Activated CD8-positive, alpha-beta T cell treated with anti-CD3 and anti-CD28 coated beads for 36 hours (primary cell): ENCODE measurements at places on chromosomes 5 and 9. TPM values are rescaled to one million over a fixed set of nuclear protein-coding genes. Genes with fewer than 3 reads are reported as not detected.

The SPINK6 gene
- not detected for total RNA-seq

The CER1 gene
- total RNA-seq: not detected

The SLC27A6 gene
- not detected for total RNA-seq

The CPEB4 gene
- total RNA-seq: 8.8 TPM

The ASPN gene
- not detected for total RNA-seq

The EIF4E1B gene
- not detected for total RNA-seq

The APBA1 gene
- not detected for total RNA-seq

DNA sequence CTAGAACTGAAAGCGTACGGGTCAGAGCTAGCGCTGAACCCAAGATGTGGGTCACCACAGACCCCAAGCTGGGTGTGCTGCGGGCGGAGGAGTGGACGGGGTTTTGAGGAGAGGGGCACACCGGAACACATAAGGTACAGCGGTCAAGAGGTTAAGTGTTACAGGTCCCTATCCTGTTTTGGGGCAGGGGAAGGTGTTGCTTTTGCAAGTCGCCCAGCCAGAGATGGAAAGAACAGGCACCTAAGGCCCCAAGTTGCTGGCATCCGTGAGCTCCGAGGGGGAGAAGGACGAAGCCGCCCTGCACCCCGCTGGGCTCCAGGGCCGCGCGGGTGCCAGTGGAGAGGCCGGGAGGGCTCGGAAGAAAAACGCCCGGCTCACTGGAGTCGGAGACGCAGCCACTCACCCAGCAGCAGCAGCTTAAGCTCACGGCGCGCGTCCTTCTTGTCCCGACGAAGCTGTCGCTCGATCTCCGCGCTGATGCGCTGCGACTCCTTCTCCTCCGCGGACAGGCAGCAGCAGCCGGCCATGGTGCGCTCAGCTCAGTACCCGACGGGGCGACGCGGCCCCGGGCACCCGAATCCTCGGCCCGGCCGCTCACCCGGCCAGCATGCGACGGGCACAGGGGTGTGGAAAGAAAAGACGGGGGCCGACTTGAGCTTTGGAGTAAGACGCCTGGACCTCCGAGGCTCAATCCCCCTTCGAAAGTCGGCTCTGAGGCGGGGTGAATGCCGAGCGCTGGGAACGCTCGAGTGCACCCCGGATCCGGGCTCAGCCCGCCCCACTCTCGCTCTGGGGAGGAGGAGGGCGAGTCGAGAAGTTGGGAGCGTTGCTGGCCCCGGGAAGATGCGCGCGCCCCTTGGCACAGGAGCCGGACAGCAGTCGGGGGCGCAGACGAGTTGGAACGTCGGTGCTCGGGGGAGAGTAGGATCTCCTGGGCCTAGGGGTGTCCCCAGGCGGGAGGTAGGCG is 572 bp downstream of the GNA14 start:
- peaks cover 10% of the 10 kb centered on the region for H3K4me1 ChIP-seq
- peak; percentile 14 for DNase-seq
- peak overlapping the region; percentile 68 for H3K4me3 ChIP-seq
- H3K27me3 ChIP-seq: peaks cover 44% of the 10 kb centered on the region
- H3K27ac ChIP-seq: no peak overlapping the region

DNA sequence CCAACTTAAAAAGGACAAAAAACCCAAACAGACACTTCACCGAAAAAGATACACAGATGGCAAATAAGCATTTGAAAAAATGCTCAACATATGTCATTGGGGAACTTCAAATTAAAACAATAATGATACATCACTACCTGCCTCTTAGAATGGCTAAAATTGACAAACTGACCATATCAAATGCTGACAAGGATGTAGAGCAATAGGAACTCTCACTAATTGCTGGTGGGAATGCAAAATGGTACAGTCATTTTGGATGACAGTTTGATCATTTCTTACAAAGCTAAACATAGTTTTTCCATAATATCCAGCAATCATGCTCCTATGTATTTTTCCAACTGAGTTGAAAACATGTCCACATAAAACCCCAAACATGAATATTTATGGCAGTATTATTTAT is 58.9 kb upstream of the RAPGEF6 start:
- H3K27me3 ChIP-seq: no peaks in the 10 kb centered on the region
- peaks cover 51% of the 10 kb centered on the region for H3K36me3 ChIP-seq
- no peak overlapping the region for H3K27ac ChIP-seq
- no peak overlapping the region for H3K4me3 ChIP-seq
- no peak for DNase-seq

GRCh38 chr9:25205285-25205684 is 473.0 kb downstream of the TUSC1 start:
- no peaks in the 10 kb centered on the region for H3K4me1 ChIP-seq
- no peak for DNase-seq
- no peak overlapping the region for H3K27ac ChIP-seq
- H3K27me3 ChIP-seq: no peaks in the 10 kb centered on the region
- no peaks in the 10 kb centered on the region for H3K36me3 ChIP-seq
- H3K4me3 ChIP-seq: no peak overlapping the region

DNA sequence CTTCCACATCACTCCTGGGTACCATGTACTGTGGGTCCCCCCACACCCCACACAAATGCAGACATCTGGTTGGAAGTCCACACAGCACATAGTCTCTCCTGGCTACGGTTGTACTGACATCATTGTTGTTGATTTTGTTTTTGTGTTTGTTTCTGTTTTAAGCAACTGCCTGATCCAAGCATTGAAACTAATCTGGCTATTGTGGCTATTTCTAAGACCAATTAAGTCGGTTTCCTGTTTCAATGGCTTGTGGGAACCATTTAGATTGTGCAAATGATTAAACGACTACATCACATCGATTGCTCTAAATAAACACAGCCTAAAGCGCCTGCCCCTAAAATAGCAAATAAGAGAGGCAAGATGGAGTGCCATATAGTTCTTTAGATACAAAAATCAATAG is 226.8 kb upstream of the IRX4 start:
- no peak overlapping the region for H3K4me3 ChIP-seq
- no peaks in the 10 kb centered on the region for H3K36me3 ChIP-seq
- no peaks in the 10 kb centered on the region for H3K4me1 ChIP-seq
- no peak overlapping the region for H3K27ac ChIP-seq
- H3K27me3 ChIP-seq: no peaks in the 10 kb centered on the region

DNA sequence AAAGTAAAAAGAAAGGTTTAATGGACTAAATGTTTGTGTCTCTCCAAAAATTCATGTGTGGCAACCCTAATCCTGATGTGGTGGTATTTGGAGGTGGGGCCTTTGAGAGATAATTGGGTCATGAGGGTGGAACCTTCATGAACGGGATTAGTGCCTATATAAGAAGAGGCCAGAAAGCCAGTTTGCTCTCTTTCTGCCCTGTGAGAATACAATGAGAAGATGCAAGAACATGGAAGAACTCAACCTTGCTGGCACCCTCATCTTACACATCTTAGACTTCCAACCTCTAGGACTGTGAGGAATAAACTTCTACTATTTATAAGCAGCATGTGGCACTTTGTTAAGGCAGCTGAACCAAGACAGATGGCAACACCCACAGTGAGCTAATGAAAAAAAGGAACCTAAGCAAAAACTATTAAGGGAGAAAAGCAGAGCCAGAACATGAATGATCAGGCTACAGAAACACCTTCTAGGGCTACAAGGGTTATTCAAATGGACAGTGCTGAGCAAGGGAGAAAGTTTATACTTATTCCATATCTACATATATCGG is 159.5 kb downstream of the PLK2 start:
- H3K4me3 ChIP-seq: no peak overlapping the region
- DNase-seq: no peak
- H3K36me3 ChIP-seq: no peaks in the 10 kb centered on the region
- H3K27me3 ChIP-seq: peaks cover 5% of the 10 kb centered on the region

DNA sequence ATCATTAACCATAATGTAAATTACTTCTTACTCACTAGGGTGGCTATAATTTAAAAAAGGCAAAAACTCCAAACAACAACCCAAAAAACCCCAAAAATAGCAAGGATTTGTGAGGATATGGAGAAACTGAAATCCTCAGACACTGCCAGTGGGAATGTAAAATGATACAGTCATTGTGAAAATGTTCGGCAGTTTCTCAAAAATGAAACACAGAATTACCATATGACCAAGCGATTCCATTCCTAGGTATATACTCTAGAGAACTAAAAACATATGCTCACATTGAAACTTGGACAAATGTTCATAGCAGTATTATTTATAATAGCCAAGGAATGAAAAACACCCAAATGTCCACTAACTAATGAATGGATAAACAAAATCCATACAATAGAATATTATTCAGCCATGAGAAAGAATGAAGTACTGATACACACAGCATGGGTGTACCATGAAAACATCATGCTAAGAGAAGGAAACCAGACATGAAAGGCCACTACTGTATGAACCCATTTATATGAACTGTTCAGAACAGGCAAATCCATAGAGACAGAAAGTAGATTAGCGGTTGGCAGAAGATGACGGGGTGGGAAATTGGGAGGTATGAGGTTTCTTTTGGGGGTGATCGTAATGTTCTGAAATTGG is 119.1 kb downstream of the MAPKAP1 start:
- H3K27ac ChIP-seq: no peak overlapping the region
- no peak overlapping the region for H3K4me3 ChIP-seq
- DNase-seq: no peak
- H3K4me1 ChIP-seq: peaks cover 27% of the 10 kb centered on the region
- no peaks in the 10 kb centered on the region for H3K27me3 ChIP-seq

DNA sequence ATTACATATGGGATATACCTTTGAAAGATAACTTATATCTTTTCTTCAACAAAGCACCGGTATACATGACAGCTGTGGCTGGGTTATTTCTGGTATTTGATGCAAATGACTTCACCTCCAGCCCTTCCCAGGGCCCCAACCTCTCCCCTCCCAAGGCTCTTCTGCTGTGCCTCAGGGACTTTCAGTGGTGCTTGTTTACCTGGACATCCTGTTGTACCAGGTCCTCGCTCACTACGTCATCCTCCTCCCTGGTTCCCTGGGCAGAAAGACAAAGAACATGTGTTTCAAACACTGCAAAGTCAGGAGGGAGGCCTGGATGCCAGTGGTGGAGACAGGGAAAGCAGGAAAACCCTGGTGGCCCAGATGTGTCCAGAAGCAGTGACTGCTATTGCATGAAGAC is 23.4 kb downstream of the ANXA6 start:
- no peak overlapping the region for H3K4me3 ChIP-seq
- H3K27ac ChIP-seq: no peak overlapping the region
- DNase-seq: no peak
- peaks cover 56% of the 10 kb centered on the region for H3K4me1 ChIP-seq
